ENCODE measurements at places on chromosomes 7 and 10.

- no peak for DNase-seq
Observed at GRCh38 chr10:69481305-69481704, 30.0 kb downstream of the TSPAN15 start.

GRCh38 chr10:3738855-3739350 is 46.1 kb downstream of the KLF6 start:
- no peak for DNase-seq

DNA sequence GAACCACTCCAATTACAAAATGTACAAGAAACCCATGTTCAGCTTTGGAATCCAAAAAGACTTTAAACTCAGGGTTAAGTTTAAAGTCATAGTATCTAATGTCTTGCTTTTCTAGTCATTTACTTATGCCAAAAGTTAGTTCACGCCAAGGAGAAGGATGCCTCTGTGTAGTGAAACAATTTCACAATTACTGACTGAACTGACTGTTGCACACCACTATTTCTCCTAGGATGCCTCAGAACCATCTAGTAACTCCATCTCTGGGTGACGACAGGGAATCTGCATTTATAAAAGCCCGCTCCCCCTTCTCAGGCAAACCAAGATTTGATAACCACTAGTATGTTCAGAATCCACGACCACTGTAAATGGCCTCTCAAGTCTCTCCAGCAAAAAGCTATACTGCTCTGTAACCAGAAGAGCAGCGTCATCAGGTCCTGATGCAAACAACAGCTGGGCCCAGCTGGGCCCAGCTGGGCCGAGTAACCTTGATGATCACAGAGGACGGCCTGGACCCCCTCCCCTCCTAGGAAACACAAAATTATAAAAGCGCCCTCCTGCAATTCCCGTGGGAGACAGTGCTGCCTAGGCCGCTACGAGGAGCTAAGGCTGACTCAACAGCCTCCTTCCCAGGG is 680 bp upstream of the ADO start:
- DNase-seq, result no peak

DNA sequence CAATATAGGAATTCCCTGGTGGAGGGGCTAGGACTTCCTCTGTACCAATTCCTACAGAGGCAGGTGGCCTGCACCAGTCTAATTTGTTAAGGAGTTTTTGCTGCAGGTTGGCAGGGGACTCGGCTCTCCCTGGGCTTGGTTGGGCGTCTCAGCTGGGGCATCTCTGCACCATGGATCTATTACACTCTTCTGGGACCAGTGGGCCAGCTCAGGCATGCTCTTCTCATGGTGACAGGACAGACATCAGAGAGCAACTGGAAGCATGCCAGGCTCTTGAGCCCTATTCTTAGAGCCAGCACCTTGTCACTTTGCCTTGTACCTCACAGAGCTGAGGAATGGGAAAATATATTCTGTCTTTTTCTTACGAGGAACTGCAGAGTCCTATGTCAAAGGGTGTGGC is 74.6 kb downstream of the SH2D4B start:
- no peak for DNase-seq

DNA sequence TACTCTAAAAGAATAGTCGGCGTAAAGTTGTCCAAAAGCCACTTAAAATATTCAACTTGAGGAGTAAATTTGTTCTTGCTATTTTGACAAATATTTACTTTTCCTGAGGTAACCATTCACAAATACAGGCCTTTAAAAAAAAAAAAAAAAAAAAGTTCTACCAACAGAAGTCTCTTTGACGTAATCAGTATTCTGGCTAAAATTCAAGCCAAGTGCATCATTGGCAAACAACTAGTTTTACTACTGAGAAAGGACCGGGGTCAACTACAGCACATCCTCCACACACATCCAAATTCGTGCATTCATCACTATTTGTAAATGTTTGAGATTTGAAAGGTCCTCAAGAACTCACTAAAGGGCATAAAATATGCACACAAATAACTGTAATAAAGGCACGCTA is 2.0 kb downstream of the OAT start:
- DNase-seq, result no peak

- no peak for DNase-seq
Observed at GRCh38 chr7:106071999-106072714, 40.0 kb downstream of the SYPL1 start.

DNA sequence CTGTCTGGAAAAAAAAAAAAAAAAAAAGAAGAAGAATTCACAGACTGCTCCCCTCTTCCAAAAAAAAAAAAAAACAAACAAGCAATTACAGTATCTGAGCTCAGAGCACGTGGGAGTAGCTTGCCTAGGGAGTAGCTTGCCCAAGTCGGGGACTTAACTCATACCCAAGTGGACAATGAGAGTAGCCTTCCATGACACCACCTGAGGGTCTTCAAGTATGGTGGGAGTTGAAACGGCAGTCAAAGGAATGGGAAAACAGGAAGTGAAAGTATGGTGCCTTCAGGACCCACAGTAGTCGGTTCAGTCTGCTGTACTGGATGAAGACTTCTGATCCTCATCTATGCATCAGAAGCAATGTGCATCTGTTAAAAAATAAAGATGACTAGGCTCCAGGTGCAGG is 10.6 kb downstream of the VOPP1 start:
- DNase-seq, result no peak

DNA sequence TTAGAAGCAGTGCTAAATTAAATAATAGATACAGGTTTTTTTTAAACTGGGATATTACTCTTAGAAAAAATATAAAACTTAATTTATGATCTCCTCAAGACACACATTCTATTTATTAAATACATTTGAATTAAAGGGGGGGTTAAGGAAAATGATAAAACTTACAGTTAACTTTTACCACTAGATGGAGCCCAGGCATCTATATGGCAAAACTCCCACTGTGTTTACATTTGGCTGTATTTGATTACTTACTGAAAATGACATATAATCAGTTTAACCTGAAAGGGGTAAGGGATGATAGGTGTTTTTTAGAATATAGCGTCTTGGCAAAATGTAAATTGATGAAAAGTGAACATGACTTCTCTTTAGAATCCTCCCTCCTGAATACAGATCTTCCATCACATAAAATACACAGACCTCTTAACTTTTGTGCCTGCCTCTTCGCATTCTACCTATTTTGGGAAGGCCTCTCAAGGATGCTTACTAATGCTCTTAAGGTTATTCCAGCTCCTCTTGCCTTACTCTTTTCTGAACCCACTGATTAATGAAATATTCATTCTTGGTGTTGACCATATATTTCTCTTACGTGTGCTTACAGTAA is 235.7 kb downstream of the AGMO start:
- no peak for DNase-seq

Measured in activated naive CD4-positive, alpha-beta T cell treated with anti-CD3 and anti-CD28 coated beads, Interleukin-2, amount 10 ng/mL, durations not matched to agents 7 days and 5 days (primary cell).